ENCODE measurements at places on chromosomes 5 and 9.

DNA sequence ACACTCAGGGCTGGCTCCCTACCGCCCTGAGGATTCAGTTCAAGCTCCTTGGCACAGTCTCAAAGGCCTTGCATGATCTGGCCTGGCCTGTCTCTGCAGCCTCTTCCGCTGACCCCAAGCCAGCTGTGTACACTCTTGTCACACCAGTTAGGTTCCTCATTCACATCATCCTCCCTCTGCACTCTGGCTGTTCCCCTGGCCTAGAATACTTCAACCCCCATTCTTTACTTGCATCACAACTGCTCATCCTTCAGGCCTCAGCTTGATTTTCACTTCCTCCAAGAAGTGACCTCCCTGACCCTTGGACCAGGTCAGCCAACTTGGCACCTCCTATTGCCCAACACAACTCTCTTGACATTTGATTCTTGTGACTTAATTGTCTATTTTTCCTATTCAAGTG, 18.9 kb upstream of the PFDN1 start:
- no peak for DNase-seq

- DNase-seq = no peak
These were observed 731 bp downstream of the PRR16 start for GRCh38 chr5:120464627-120465435.

- DNase-seq = no peak
These were observed 38.3 kb upstream of the TENT4A start for GRCh38 chr5:6674886-6675285.

GRCh38 chr5:75510836-75511434, 494 bp downstream of the CERT1 start:
- peak; percentile 25 for DNase-seq
